NK-92 treated with Interleukin-12 subunit alpha and Interleukin-12 subunit beta, amount 100 ng/mL, for 24 hours (cell line): ENCODE measurements at places on chromosomes 4 and X.

DNA sequence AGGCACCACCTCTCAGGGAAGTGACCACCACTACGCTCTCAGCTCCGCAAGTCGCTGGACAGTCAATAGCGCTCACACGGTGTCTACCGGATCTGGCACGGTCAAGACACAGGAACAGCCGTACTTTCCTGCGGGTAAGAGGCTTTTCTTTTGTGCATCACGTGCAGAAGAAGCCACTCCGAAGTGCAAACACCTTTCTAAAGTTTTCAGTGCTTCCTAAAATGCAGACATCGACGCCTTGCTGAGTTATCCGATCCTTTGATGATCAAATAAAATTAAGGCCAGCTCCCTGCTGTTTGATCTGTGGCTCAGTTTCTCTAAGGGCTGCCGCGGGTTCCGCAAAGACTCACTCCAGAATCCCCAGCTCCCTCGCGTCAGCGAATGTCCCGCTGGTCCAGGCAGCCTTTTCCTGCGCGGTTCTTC lies 71.8 kb downstream of the FBXO8 start:
- no peak for DNase-seq

GRCh38 chr4:141244419-141244818 lies 23.7 kb downstream of the ZNF330 start:
- no peak for DNase-seq

- no peak for DNase-seq
Measured at GRCh38 chrX:137032841-137033773, 688 bp downstream of the GPR101 start.

DNA sequence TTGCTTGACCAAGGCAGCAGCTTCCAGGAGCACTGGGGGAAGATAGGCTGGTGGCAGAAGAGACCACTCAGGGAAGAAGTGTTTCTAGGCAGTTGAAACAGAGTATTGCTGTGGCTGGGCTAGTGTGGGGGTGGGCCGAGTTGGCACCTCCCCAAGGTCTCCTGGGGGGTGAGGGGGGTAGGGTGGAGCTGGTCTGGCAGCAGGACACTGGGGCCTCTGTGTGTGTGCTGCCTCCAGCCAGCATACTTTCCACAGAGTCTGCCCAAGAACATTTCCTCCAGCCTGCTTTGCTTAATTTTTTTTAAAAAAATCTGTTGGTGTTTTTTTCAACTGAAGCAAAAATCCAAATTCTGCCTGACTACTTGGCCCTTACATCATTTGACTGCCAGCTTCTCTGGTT lies 4.0 kb downstream of the ITIH6 start:
- no peak for DNase-seq

DNA sequence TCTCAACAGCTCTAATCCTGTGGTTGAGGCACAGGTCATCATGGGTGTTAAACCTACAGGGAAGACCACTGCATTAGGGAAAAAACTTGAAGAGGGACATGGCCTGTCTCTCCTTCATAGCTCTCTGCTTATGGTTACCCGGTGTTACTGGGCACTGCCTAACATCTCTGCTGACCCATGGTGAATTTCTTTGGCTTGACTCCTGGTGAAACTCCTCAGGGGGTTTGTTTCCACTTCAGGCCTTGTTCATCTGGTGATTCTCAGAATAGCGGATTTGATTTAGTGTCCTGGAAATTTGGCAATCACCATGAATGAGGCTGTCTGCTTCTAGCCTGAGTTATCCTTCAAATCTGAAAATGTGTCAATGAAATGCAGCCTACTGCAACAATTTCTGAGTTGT lies 114.4 kb downstream of the ZNF518B start:
- DNase-seq: no peak

- no peak for DNase-seq
Measured at GRCh38 chr4:14065406-14065805, 437.9 kb upstream of the BOD1L1 start.

- DNase-seq: no peak
Measured at GRCh38 chrX:109691277-109691676, 41.8 kb downstream of the ACSL4 start.

DNA sequence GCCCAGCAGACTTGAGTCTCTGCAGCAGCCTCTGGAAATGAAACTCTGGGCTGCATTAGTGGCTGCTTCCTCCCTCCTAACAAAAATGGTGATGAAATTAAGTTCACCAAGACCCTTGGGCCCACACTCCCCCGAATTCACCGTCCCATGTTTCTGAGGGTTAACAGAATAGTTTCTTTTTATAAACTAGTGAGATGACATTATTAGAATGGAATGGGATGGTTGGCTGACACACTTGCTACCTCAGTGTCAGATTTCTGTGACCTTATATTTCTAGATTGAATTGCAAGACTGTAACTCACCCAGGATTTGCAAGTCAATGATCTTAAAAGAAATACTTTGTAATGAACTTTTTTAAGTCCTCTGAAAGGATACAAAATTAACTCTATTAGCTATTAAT lies 127.1 kb downstream of the SHROOM3 start:
- no peak for DNase-seq

GRCh38 chr4:48343035-48343434 lies 1.7 kb downstream of the SLAIN2 start:
- DNase-seq: no peak

- DNase-seq: no peak
Measured at GRCh38 chr4:35525192-35525978, 718.9 kb downstream of the ARAP2 start.

- DNase-seq: peak; percentile 2
Measured at GRCh38 chrX:109886122-109886761, 116.7 kb upstream of the TMEM164 start.

DNA sequence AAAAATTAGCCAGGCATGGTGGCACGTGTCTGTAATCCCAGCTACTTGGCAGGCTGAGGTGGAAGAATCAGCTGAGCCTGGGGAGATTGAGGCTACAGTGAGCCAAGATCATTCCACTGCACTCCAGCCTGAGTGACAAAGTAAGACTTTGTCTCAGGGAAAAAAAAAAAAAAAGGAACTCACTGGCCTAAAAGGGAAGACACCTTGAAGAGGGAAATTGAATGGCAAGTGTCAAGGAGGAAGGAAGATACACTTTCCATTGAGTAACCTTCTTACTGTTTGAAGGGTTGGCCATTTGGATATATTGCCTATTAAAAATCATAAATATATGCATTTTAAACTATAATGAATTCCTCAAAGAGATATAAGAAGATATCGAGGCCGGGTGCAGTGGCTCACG lies 147.5 kb upstream of the FAM241A start:
- DNase-seq: no peak

- DNase-seq: no peak
Measured at GRCh38 chr4:121062521-121062920, 9.8 kb downstream of the NDNF start.

GRCh38 chr4:149785696-149786431 lies 29.8 kb downstream of the IQCM start:
- DNase-seq: no peak

DNA sequence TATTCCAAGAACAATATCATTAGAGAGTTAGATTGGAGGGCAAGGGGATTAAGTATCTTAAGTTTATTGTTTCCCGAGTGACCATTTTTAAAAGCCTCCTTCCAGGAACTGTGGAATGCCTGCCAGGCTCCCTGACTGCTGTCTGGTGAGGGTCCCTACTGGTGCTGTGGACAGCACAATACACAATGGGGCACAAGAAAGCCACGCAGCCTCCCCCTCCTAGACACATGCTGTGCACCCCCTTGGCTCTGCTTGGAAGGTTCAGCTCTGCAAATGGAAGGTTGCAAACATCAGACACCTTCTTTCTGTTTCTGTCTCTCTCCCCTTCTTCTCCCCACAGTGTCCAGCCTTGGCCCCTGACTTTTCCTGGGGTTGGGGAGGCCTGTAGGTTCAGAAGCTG lies 153.2 kb downstream of the SHROOM3 start:
- DNase-seq: no peak

DNA sequence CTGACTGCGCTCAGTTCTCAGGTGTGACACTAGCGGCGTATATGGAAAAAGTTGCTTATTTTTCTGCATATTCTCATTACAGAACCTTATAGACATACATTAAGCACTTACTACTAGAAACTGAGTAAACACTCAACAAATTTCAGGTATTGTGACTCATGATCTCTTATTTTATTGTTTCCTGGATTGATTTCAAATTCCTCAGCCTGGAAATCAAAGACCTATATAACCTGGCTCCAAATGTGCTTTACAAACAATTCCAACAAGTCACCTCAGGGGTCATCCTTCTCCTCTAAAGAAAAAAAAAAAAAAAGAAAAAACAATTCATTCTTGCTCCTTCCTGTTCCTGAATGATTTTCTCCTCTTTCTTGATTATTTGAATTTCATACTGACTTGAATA lies 152.3 kb downstream of the ADAM29 start:
- no peak for DNase-seq

- DNase-seq: no peak
Measured at GRCh38 chr4:106019771-106020170, 124.5 kb downstream of the NPNT start.

GRCh38 chr4:24736066-24736465 lies 59.3 kb upstream of the SOD3 start:
- no peak for DNase-seq

DNA sequence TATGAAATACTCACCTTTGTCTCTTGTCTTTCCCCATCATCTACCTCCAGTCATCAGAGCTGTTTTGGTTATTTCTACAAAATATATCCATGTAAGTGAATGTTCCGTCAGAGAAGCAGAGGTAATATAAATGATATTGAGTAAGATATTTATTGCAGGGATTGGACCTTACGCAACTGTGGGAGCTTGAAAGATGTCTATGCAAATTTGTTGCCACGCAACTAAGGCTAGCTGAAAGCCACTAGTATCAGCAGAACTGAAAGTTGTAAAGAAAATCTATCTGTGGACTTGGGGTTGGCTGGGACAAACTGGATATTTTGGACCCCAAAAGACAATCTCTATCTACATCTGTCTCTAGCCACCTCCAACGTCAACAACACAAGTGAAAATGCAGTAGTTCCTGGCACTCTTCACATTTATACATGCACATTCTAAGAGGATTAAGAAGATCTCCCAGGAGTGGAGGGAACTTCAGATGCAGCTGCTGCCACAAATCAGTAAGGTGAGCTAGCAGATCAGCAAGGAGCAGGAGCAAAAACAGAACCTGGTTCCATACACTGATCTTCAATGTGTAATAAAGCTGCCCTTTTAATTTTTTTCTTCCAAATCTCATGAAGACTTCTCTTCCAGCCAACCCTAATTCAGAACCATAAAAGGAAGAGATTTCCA lies 8.5 kb upstream of the CCSER1 start:
- no peak for DNase-seq

DNA sequence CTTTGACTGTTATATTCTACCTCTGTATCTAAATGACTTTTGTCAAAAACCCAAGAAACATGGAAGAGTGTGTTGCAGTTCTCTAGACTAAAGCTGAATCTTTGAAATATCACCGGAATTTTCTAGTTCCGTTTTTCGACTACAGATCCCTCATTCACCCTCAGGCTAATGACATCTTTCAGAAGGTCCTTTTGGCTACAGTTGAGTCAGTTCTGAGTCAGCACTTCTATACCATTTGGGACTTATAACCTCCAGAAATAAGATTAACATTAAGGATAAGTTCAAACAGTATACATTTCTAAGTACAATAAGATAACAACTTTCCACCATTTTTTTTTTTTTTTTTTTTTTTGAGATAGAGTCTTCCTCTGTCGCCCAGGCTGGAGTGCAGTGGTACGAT lies 331.0 kb upstream of the CPXCR1 start:
- no peak for DNase-seq

DNA sequence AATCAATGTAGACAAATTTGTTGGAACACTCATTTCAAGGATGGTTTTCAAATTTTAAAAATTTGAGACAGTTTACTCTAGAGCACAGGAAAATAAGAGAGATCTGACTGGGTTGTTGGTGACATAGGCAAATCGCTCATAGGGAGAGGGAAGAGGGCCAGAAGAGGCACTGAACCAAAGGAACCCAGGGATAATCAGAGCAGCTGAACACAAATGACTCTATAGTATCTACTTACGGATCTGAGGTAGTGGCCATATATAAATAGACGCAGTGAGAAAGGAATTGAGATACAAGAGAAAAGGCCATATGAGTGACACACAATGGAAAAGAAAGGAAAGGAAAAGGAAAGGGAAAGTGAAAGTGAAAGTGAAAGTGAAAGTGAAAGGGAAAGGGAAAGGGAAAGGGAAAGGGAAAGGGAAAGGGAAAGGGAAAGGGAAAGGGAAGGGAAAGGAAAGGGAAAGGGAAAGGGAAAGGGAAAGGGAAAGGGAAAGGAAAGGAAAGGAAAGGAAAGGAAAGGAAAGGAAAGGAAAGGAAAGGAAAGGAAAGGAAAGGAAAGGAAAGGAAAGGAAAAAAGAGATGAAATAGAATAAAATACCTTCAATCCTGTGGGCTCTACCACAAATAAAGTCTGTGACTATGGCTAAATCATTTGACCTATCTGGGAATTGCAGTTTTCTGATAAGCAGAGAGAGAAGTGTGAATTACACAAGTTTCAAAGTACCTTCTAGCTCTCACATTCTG lies 759.2 kb downstream of the DMD start:
- no peak for DNase-seq

- DNase-seq: no peak
Measured at GRCh38 chrX:2538031-2538757, 37.4 kb upstream of the DHRSX start.

DNA sequence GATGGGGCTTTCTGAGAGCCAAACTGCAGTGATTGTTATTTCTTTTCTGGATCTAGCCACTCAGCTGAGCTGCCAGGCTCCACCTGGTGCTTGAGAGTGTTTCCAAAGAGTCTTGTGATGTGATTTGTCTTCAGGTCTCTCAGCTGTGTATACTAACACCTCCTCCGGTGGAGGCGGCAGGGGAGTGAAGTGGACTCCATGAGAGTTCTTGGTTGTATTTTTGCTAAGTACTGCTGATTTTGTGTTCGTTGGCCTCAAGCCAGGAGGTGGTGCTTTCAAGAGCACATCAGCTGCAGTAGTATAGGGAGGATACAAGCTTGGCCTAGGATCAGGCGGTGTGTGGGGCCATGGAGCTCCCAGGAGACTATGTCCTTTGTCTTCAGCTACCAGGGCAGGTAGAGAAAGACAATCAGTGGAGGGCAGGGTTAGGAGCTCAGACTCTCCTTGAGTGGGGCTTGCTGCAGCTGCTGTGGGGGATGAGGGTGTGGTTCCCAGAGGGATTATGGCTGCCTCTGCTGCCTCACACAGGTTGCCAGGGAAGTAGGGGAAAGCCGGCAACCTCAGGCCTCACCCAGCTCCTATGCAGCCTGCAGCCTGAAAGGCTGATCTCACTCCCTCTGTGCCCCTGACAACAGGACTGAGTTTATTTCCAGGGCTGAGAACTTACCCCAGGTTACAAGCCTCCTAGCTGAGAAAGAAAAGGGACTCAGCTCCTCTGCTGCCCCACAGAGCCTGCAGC lies 62.4 kb downstream of the NPFFR2 start:
- no peak for DNase-seq

DNA sequence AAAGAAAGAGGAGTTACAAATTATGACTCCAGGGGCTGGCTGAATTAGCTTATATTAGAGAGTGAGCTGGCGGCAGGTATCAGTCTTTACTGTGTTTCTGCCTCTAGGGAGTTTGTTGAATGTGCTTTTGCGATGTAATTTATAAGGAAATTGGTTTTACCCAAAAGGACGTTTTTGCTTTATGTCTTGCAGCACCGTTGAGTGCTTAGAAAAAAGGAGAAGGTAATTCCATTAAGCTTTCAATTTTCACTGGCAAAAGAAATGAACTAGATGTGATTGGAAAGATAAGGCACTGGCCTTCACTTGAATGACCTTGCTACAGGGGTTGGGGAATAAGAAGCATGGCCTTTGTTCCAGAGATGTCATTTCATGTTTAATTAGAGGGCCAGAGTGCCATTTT lies 74.9 kb upstream of the CBR4 start:
- DNase-seq: no peak
